ENCODE measurements at places on chromosomes 7 and 10.

- DNase-seq = no peak
These were observed 93.7 kb downstream of the TMEM26 start for GRCh38 chr10:61359452-61359851.

DNA sequence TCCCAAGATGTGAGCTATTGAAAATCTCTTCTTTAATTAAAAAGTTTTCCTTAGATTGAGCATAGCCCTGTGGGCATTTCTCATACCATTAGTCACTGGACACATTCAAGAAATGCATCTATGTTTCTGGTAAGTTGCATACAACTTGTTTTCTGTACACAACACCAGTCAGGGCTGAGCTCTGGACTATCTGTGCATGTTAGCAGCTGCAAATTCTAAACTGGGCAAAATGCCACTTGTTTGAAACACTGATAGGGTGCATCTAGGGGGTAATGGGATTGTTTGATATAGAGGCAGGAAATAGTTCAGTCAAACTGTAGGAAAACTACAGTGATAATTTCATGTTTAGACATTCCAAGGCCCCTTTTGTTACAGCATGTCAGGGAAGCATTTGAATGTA, 145.6 kb upstream of the NPY start:
- DNase-seq = no peak

DNA sequence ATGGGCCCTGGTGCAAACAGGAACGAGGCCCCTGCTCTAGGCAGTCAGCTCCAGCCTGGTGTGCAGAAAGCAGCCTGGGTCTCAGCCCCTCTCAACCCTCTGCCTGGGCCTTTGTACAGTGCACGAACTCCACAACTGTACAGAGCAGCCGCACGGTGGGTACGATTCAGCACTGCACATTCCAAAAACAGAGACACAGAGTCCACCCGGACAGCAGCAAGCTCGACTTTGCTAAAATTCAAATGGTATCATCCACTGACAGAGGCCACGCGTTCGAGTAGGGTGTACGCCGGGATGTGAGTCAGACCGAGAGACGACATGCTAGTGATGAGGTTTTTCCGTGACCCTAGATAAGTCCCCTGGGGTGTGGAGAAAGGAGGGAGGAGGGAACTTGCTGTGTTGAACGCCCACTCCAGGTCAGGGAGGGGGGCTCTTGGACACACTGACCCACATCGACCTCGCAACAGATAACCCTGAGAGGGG, 65.6 kb upstream of the PDGFA start:
- DNase-seq = no peak

DNA sequence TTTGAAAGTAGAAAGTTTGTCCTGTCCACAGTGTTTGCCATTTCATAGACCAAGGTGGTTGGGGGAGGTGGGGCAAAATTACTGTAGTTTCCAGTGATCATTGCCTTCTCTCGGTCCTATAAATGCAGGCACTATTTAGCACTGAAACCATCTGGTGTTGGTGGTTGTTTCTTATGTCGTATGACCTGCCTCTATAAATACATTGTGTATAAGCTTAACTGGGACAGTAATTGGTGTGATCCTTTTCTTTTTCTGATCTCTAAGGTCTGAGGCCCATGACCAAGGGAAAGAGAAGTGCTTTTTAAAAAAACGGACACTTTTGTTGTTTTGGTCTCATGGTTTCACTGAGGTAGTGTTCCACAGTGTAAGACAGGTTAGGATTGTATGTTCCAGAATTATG, 63.1 kb downstream of the AUTS2 start:
- DNase-seq = no peak

DNA sequence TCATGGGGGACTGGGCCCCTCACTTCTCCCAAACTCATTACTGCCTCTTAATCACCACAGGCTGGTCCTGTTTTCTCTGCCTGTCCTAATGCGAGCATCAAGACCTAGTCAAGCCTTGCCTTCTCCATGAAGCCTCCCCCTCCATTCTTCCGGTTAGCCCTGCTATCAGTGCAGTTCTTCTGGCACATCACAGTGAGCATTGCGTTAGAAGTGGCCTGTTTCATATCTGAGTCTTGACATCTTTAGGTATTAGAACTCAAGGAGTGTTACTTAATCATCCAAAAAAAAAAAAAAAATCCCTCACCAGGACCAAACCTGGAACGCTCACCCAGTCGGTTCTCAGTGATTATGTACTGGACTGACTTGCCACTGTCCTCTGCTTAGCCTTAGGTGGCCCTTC, 17.4 kb downstream of the SNX10 start:
- no peak for DNase-seq

GRCh38 chr7:105198223-105198622, 184.2 kb downstream of the KMT2E start:
- DNase-seq = no peak

DNA sequence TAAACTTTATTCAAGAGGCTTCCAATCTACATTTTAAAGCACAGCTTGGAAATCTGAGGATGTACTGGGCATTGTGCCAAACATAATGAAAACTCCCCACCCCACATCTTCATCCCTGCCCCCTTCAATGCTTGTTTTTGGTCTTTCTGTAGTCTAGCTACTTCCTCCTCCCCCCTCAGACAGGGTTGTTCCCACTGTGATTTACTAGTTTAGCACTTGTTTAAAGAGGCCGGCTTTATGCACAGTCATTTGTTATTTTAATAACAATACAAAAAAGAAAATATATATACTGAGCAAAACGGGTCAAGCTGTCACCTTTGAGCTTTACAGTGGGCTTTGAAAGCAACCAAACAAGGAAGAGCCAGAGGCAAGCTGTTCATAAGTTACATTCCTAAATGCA, 132.6 kb downstream of the CHRM2 start:
- no peak for DNase-seq

Data from CD4-positive, alpha-beta T cell treated with Interleukin-4 for 1 hour (primary cell).